ENCODE measurements at places on chromosomes 3 and 15.
A peak's percentile ranks its signal among the peaks of the same experiment; 100 is the strongest.

- DNase-seq: no peak
These were observed 8.5 kb downstream of the XPC start for GRCh38 chr3:14169871-14170270.

GRCh38 chr15:55221090-55222011 lies 24.6 kb upstream of the RSL24D1 start:
- no peak for DNase-seq

DNA sequence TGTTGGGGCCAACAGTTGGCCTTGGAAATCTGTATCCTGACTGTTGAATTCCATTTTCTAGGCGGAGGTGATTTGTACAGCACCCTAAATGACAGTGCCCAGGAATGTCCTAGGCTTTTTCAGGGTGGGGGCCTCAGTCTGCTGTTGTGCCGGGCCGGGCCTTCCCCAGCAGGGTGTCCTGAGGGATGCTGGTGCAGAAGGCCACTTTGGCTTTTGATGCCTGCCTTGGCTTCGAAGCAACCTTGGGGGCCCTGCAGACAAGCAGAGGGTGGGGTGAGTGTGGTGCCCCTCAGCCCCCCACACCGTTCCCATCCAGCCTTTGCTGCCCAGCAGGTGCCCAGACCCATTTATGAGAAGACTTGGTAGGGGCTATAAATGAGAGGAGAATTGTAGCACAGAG lies 33.0 kb downstream of the SYNM start:
- no peak for DNase-seq

- no peak for DNase-seq
These were observed 6.7 kb downstream of the PARP14 start for GRCh38 chr3:122687298-122687697.

DNA sequence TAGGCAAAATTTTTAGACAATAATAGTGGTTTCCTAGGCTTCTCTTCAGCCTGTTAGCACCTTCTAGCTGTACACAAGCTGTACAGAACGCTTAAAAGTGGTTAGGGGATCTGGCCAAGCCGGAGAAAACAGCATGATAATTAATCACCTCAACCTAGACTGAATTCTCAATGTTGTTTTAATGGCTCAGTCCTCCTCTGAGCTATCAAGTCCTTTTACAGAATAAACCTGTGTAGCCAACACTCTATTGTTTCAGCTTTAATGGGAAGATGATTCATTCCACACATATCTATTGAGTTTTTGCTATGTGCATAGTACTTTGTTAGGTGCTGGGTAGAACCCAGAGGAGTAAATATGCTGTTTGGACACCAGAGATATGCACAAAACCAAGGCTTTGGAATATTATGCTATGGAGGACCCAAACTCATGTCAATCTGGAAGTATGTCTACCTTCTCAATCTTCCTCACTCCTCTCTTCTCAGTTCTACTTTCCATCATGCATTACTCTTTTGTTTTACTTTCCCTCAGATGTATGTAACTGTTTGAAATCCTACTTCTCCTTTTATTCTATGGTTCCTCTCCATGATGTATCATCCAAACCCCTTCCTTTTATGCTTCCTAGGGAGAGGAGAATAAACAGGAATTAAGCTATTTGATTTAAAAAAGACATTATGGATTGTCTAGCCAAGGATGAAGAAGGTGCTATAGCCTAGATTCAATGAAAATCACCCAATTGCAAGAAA lies 27.6 kb upstream of the UBE2E2 start:
- DNase-seq: no peak

DNA sequence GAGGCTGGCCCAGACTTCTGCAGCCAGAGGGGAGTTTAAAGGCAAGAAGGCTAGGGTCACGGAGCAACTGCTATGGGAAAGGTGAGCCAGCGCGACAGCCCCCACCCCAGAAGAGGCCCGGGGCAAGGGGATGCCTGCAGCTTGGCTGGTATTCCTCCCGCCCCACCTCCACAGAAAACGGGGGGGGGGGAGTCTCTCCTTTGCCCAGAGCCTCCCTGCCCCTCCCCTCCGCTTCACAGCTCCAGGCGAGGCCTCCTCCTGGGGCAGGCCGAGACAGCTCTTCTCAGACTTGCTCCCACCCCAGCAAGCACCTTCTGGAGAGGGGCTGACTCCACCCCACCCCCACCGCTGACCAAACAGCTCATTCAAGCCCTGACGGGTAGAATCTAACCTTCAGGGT lies 13.4 kb downstream of the ANP32A start:
- DNase-seq: no peak

DNA sequence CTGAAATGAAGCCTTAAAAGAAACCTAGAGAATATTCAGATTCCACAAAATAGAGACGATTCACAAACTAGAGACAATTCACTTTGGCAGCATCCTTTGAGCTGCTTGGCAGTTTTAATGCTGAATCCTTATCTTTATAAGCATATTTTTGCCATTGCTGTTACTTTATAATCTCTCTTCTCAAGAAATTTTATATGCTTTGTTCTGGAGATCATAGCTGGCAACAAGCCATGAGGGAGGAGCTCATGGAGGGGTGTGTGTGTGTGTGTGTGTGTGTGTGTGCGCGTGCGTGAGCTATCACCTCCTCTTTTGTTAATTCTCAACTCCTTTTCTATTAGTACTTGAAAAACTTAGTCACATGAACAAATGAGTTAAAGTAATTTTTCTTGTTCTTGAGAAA lies 495.0 kb upstream of the RGMA start:
- DNase-seq: no peak

- DNase-seq: no peak
These were observed 16.3 kb upstream of the ERC2 start for GRCh38 chr3:56484525-56485032.

- DNase-seq: no peak
These were observed 129.2 kb downstream of the NUP210 start for GRCh38 chr3:13290941-13291340.

- DNase-seq: peak; percentile 27
These were observed 2.2 kb upstream of the MUC20 start for GRCh38 chr3:195718477-195718984.

- no peak for DNase-seq
These were observed 8.4 kb downstream of the ACSBG1 start for GRCh38 chr15:78225783-78226541.

GRCh38 chr3:77259694-77260093 lies 219.8 kb downstream of the ROBO2 start:
- DNase-seq: no peak

- no peak for DNase-seq
These were observed 19.5 kb upstream of the CCDC39 start for GRCh38 chr3:180698760-180699270.

DNA sequence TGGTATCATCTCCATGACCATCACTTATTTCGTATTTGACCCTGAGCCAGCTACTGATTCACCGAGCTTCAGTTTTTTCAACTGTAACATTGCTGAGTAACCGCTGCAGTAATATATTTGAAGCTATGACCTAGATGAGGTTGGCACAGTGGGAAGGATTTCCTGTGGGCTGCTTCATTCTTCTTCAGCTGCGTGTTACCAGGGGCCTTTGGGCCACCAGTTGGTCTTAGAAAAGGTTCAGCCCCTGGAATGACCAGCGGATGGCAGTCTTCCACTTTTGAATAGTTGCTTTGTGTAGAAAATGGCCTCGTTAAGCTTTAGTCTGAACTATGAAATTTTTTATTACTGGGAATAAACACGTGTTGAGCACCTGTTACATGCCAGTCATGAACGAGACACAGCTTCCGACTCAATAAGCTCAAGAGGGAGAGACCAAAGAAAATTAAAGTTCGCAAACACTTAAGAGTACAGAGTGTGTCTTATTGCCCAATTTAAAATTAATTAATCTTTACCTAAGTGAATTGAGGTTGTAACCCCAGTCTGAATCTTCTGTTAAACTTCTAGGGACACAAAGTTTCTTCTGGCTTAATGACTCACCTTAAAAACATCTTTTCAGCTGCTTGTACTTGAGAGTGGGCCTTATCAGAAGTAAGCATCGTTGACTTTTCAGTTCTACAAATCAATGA lies 57.6 kb upstream of the NR2E3 start:
- peak; percentile 18 for DNase-seq

- no peak for DNase-seq
These were observed 486 bp downstream of the LSG1 start for GRCh38 chr3:194671511-194671899.

Measured in neuronal stem cell (in vitro differentiated cells).